ENCODE measurements at places on chromosomes 6 and 20. TPM values are rescaled to one million over a fixed set of nuclear protein-coding genes. Genes with fewer than 3 reads are reported as not detected.
A peak's percentile ranks its signal among the peaks of the same experiment; 100 is the strongest.

- DNase-seq: peak; percentile 42
Observed at GRCh38 chr6:158649289-158650143, at the start of gene SYTL3. Gene SYTL3, plus strand, starts transcription at chr6:158650054. Its CDS starts 13,215 bp downstream, at chr6:158663269.

GRCh38 chr6:118377711-118378414 is 170.2 kb upstream of the PLN start:
- no peak for DNase-seq

- DNase-seq: no peak
Observed at GRCh38 chr6:47071681-47072080, 29.5 kb upstream of the ADGRF1 start.

DNA sequence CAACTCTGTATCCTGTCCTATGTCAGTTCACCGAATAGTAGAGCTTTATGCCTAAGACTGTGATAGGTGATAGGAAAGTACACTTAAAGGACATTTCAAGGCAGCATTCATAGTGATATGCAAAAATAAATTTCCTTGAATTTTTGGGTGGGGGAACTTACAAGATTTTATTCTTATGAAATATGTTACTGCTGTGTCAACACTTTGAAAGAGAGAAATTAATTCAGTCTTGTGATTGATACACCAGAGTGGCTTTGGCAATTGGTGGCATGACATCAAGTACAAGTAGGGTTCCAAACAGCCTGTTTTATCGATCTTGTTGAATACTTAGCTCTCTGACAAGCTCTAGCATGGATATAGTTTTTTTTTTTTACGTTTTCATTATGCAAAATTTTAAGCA is 72.3 kb downstream of the QKI start:
- DNase-seq: no peak

Gene PI16
- total RNA-seq: 4.7 TPM

Gene RIPPLY2
- total RNA-seq: 2.3 TPM

Gene ATP6V1G2
- 4.3 TPM for total RNA-seq

Gene PCK1
- 0.22 TPM for total RNA-seq

Gene OLIG3
- total RNA-seq: not detected

Gene CD93
- total RNA-seq: 47.3 TPM

Gene FAM83B
- not detected for total RNA-seq

Measured in adrenal gland (tissue), 19 donors.